Immature natural killer cell (primary cell): ENCODE measurements at places on chromosomes 1 and 21. TPM values are rescaled to one million over a fixed set of nuclear protein-coding genes. Genes with fewer than 3 reads are reported as not detected.

DNA sequence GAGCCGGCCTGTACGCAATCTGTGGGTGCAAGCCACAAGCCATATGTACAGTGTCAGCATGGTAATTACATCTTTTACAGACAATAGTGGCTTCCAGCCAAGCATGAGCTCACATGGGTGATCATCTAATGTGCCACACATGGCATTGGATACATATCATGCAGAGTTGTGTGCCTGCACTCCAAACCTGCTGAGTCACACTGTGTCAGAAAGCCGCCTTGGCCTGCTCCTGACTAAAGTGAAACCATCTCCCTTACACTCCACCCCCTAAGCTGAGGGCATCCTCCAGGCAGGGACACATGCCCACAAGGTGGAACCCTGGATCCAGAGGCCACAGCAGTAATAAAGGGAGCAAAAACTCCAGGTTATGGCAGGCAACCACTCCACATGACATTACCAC is 72.5 kb downstream of the KCNT2 start:
- H3K36me3 ChIP-seq, result no peaks in the 10 kb centered on the region
- H3K27ac ChIP-seq, result no peak overlapping the region
- H3K4me1 ChIP-seq, result no peaks in the 10 kb centered on the region

DNA sequence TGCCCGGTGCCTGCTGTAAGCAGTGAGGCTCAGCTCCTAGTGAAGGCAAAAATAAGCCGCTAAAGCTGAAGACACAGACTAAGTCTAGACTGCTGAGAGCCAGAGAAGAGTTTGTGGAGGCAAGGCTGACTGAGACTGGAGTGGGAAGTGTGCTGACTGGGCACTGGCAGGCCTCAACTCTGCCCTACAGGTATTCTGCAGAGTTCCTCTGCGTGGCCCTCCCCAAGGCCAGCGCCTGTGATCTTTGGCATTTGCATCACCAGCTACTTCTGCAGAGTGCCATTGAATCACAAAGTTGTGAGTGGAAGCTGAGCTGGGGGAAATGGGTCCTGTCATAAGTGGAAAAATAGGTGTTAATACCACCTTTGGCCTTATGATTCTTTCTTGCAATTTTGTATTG is 905.7 kb downstream of the PLA2G4A start:
- H3K4me3 ChIP-seq, result no peak overlapping the region
- no peak overlapping the region for H3K27ac ChIP-seq
- no peaks in the 10 kb centered on the region for H3K36me3 ChIP-seq
- DNase-seq, result no peak

The CFHR1 gene
- not detected for polyA plus RNA-seq

The ARHGAP30 gene
- polyA plus RNA-seq, result 103 TPM

DNA sequence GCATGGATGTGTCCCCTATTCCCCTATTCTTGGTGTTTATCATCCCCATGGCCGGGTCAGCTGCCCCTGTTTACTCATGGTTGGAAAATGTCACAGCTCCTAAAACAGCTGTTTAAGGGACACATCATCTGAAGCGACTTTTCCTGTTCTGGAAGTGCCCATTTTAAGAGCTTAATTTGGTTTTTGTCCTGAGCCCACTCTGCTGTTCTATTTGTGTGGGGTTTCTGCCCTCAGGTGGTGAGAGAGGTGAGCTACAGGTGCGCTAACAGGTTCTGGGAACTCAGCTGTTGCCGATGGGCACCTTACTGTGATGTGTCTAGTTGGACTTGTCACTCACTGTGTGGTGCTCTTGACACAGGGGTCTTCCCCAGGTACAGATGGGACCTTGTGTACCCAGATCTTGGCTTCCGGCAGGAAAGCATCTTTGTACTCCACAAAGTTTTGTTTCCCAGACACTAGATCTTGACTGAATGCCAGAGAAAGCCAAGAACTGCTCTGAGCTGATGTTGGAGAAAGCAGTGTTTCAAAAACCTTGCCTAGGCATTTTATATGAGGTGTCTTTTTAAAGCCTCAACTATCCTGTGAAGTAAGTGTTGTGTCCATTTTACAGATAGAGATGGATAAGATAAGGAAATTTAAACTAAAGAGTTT is 59.0 kb upstream of the CD1D start:
- DNase-seq, result no peak
- H3K27me3 ChIP-seq, result peaks cover 2% of the 10 kb centered on the region
- H3K27ac ChIP-seq, result no peak overlapping the region
- peaks cover 9% of the 10 kb centered on the region for H3K4me1 ChIP-seq
- H3K36me3 ChIP-seq, result no peaks in the 10 kb centered on the region

GRCh38 chr1:152145769-152146168 is 13.3 kb downstream of the RPTN start:
- no peak overlapping the region for H3K27ac ChIP-seq
- H3K27me3 ChIP-seq, result peaks cover 1% of the 10 kb centered on the region
- no peak overlapping the region for H3K4me3 ChIP-seq
- no peaks in the 10 kb centered on the region for H3K36me3 ChIP-seq
- no peak for DNase-seq
- no peaks in the 10 kb centered on the region for H3K4me1 ChIP-seq

DNA sequence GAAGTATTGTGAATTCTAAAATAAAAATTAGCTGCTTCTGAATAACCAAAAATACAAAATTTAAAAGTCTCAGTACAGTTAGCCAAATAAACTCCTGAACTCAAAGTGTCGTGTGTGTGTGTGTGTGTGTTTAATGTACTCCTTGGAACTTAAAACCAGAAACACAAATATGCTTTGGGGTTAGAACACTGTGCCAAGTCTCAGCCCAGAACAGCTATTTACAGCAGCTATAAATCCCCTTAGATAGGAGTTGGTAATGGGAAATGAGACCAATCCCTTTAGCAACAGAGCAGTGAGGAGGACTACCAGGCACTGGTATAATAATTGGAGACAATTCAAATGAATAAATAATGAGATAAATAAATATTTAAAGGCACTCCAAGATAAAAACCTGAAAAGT is 83.1 kb downstream of the PATJ start:
- H3K27ac ChIP-seq, result no peak overlapping the region
- H3K4me3 ChIP-seq, result no peak overlapping the region
- no peak for DNase-seq
- no peaks in the 10 kb centered on the region for H3K27me3 ChIP-seq
- H3K36me3 ChIP-seq, result peaks cover 38% of the 10 kb centered on the region
- no peaks in the 10 kb centered on the region for H3K4me1 ChIP-seq

- DNase-seq, result no peak
- no peak overlapping the region for H3K27ac ChIP-seq
- H3K4me3 ChIP-seq, result no peak overlapping the region
- H3K27me3 ChIP-seq, result peaks cover 2% of the 10 kb centered on the region
- H3K4me1 ChIP-seq, result peaks cover 3% of the 10 kb centered on the region
- H3K36me3 ChIP-seq, result peaks cover 8% of the 10 kb centered on the region
These were observed 9.8 kb upstream of the MTFR1L start for GRCh38 chr1:25809929-25810328.

GRCh38 chr1:226255380-226255779 is 31.9 kb downstream of the MIXL1 start:
- no peak overlapping the region for H3K27ac ChIP-seq
- H3K27me3 ChIP-seq, result no peaks in the 10 kb centered on the region
- no peak for DNase-seq
- no peak overlapping the region for H3K4me3 ChIP-seq
- H3K4me1 ChIP-seq, result no peaks in the 10 kb centered on the region

DNA sequence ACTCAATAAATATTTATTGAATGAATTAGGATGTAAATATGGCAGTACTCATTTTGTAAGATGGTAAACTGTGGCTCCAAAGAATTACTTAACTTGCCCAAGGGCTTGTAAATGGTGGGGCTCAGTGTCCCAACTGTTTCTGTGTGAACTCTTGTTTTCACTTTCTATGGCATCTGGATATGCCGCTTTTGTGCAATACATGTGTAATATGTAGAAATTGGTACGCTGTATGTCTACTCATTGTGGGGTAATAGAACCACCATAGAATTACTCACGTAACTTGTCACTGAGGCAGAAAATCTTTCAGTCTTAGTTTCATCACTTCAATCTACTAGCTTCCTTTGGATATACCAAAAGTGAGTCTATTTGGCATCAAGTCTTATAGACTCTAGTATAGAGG is 977 bp downstream of the PRPF3 start:
- H3K4me1 ChIP-seq, result peaks cover 29% of the 10 kb centered on the region
- H3K36me3 ChIP-seq, result peaks cover 17% of the 10 kb centered on the region
- peak overlapping the region; percentile 92 for H3K27ac ChIP-seq
- H3K4me3 ChIP-seq, result peak overlapping the region; percentile 99
